AG09319 (cell line): ENCODE measurements at places on chromosomes 4 and X.
A peak's percentile ranks its signal among the peaks of the same experiment; 100 is the strongest.

- DNase-seq, result no peak
Measured at GRCh38 chr4:74661427-74662201, 132.7 kb downstream of the BTC start.

GRCh38 chr4:37757761-37758160 is 68.7 kb upstream of the PGM2 start:
- DNase-seq, result no peak

GRCh38 chrX:31333165-31333831 is 261.5 kb upstream of the FTHL17 start:
- DNase-seq, result peak; percentile 25

- no peak for DNase-seq
Measured at GRCh38 chr4:95086551-95086950, 328.8 kb downstream of the BMPR1B start.

DNA sequence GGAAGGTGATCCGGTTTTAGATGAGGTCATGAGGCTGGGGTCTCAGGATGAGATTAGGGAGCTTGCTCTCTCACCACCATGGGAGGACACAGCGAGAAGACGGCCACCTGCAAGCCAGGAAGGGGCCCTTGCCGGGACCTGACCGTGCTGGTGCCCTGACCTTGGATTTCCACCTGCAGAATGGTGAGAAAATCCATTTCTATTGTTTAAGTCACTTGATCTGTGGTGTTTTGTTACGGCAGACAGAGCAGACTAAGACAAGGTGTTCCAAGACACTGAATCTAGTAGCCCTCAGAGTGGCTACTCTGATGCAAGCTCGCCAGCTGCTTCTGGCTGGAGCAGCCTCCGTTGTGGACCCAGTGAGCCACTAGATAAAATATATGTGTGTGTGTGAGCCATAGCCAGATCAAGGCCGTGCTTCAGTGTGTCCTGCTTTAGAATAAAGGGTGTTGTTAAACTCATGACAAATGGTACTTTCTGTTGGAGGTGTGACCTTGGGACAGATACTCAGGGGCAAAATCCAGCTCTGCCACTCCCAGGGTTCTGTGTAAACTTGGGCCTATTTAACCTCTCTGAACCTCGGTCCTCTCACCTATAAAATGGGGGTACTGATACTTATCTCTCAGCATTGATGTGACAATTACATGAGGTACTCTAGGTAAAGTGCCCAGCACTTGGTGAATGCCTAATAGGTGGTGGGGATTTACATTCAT is 67.9 kb upstream of the STX18 start:
- no peak for DNase-seq

DNA sequence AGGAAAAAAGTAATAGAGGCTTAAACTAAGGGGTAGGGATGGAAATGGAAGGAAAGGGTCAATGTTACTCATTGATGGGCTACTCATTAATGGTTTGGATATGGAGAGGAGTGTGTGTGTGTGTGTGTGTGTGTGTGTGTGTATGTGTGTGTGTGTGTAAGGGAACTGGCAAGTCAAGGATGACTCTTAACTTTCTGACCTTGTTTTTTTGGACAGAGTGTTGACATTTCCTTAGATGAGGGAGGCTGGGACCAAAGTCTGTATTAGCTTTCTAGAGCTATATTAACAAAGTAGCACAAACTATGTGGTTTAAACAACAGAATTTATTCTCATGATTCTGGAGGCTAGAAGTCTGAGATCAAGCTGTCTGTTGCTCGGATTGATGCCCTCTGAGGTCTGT is 202.7 kb downstream of the GBA3 start:
- no peak for DNase-seq

DNA sequence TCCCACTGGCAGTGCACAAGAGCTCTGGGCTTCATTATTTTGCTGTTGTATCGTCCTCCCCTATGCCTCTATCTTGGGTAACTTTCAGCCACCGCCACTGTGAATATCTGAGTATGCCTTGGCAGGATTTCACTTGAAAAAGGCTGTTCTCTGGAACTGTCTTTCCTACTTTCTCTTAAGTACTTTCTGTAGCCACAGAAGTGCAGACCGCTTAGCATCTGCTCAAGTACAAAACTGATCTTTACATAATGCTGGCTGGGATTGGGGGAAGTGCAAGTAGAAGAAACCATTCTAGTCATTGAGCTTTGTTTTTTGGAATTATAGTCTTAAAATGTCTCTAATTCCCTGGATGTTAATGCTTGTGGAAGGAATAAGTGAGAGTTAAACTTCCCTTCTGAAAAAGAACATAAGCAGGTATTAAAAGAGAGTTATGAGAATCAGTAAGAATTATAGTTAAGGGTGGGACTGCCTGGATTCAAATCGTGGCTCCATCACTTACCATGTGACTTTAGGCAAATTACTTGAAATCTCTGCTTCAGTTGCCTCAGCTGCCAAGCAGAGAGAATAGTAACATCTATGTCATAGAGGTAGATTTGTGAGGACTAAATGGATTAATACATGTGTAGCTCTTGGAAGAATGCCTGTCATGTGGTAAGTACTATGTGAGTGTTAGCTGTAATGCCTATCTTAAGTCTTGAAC is 77.5 kb downstream of the MID1IP1 start:
- no peak for DNase-seq

DNA sequence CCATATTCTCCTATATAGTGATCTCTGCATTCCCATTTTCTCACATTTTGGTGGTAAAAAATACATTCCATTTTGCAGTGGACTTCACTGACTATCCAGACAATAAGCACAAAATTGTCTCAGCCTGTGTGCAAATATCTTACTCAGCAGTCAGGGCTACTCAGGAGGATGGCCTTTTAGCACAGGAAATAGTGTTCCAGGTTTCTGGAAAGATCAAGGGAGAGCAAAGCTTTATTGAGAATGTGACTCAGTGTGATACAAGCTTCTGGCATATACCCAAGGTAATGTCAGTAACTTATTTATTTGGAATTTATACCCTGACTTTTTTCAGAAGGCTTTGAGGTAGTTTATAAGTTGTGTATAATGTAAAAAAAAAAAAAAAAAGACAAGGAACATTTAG is 233.4 kb downstream of the TEX13A start:
- DNase-seq, result no peak

DNA sequence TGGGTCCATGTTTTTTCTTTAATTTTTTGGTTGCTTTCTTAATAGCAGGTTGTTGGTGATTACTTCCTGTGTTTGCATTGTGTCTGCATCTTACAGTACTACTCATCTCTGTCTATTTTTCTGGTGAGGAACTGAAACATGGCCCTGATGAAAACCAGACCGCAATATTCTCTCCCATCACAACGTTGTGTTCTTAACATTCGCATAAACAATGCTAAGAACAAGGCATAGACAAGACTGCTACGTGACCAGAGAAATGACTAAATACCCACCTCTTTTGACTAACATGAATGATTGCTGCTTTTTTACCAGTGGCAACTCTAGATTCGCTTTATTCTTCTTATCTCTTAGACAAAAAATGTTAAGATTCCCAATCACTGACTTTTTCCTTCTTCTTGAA is 179.1 kb downstream of the GC start:
- no peak for DNase-seq
